SW 1271 (cell line): ENCODE measurements at places on chromosomes 12 and 14.

- no peak for DNase-seq
Measured at GRCh38 chr12:57624441-57625220, 8.4 kb downstream of the B4GALNT1 start.

- no peak for DNase-seq
Measured at GRCh38 chr14:24563505-24563904, 12.5 kb downstream of the CTSG start.

GRCh38 chr12:82361461-82361915 lies 3.2 kb downstream of the METTL25 start:
- DNase-seq: no peak

DNA sequence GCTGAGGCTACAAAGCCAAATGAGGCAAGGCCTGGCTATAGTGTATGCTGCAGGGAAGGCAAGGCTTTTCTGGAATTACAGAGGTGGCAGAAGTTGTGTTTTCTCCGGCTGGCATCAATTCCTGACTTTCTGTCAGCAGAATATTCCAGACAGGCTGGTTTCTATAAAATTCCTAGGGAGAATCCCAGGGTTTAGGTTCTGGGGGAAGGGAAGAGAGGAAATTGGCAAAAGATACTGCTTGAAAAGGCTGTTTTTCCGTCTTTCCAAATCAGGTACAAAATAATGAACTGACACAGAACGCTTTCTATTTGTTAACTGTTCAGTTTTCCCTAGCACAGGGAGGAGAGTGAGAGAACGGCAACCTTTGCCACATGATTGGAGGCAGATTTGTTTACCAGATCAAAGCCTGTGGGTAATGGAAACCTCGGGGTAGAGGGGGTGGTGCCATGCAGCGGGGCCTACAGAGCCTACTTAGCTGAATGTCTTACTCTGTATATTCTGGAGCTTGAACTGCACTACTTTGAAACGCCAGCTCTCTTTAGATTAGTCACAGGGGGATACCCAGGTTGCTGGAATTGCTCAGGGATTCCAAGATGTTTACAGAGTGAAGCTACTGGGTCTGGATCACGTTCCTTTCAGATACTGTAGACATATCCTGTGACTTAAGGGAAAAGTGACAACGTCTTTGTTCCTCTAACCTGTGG lies 65.8 kb upstream of the DACT1 start:
- no peak for DNase-seq

DNA sequence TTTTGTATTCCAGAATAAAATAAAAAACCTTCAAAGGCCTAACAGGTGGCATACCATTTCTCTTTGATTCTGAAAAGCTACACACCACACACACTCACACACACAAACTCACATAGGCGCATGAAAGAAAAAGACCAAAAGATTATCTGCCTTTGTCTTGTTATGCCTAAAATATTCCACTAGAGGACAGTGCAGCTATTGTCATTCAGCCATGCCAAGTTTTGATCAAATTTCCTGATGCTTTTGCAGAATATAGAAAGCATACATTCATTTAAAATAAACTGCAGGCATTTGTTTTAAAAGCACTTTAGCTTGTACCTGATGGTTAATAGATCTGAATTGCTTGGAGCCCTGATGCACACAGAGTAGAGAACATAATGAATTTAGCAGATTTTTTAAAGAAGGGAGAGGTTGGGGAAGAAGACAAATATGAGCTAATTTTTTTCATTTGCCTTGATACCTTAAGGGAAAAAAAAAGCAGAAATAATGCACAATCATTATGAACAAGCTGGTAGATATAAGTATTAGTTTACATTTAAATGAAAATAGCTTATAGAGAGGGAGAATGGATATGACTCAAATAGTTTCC lies 1766.9 kb upstream of the SEL1L start:
- DNase-seq: peak; percentile 27

DNA sequence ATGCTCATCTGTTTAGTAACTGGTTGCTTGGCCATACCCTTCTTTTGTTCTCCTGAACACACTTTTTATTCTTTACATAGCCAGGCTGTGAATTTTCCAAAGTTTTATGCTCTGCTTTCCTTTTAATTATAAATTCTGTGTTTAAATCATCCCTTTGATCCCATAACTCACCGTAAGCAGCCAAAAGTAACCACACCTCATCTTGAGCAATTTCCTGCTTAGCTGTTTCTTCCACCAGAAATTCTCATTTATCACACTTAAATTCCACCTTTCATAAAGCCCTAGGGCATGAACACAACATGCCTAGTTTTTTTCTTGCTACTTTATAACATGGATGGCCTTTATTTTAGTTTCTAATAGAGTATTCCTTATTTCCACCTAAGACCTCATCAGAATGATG lies 510.7 kb downstream of the C12orf50 start:
- DNase-seq: no peak

GRCh38 chr12:47318963-47319362 lies 239.2 kb upstream of the AMIGO2 start:
- no peak for DNase-seq

DNA sequence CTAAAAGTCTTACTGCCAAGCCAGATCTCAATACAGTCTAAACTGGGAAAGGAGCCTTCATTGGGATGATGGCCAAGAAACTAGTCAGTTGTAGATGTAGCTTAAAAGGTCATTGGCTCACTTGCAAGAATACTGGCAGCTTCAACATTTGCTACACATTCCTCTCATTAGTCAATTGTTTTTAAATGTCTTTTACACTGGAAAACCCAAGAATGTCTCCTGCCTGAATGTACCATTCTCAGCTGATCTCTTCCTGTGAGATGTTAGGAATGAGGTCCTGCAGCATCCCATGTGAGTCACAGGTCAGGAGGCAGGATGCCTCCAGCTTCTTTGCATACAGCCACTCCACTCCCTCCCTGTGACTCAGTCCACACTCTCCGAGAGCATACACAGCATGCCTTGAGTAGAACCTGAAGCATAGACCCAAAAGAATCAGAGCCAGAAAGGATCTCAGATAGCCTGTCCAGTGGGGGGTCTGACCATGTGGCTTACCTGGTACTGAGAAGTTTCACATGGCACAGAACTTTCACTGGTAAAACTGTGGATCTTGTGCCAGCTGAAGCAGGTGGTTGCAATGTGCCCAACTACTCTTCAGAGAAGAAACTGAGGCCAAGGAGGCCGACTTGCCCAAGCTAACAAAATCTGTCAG lies 56.0 kb upstream of the HECTD1 start:
- peak; percentile 85 for DNase-seq

DNA sequence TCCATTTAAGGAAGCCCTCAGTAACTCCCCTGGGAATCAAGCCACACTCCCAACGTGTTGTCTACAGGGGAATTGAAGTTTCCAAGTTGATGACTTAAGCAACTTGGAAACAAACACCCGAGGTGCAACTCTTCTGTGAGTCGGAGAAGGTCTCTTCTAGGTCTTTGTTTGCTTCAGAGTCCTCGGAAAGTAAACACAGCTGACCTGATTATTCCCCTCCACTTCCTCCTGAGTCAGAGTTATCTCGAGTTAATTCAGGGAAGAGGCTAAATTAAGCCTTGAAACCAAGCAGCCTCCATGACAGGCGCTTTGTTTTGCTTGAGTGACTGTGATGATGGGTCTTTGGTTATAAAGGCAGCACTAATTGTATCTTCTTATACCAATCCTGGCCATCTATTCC lies 41.8 kb downstream of the TUNAR start:
- no peak for DNase-seq

GRCh38 chr14:104647467-104648043 lies 41.9 kb upstream of the INF2 start:
- no peak for DNase-seq

DNA sequence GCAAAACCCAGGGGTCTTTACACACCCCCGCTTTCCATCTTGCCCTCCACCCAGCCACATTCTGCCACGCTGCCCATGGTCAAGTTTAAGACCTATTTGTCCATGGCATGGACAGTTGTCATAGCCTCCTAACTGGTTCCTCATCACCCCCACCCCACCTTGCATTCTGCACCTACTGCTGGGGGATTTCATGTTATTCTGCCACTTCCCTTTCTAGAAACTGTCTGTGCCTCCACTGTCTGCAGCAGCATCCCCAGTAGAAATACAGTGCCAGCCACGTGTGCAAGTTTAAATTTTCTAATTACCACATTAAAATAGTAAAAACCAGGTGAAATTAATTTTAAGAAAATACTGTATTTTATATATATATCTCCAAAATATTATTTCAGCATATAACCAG lies 63.2 kb downstream of the WDR20 start:
- DNase-seq: no peak

DNA sequence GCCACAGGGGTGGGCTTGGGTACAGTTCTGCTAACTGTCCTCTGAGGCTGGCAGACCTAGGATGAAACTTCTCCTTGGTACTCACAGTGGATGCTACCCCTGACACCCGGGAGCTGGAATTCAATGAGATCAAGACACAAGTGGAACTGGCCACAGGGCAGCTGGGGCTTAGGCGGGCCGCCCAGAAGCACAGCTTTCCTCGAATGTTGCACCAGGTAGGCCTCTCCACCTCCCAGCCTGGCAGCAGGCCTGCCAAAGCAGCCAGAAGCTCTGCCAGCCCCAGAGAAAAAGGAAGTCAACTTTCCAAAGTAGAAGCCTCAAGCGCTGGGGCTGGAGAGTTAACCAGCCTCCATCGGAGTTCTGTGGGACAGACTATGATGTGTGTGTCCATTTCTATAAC lies 2.4 kb upstream of the NRL start:
- DNase-seq: no peak

GRCh38 chr14:78308079-78308478 lies 137.9 kb downstream of the NRXN3 start:
- DNase-seq: no peak

DNA sequence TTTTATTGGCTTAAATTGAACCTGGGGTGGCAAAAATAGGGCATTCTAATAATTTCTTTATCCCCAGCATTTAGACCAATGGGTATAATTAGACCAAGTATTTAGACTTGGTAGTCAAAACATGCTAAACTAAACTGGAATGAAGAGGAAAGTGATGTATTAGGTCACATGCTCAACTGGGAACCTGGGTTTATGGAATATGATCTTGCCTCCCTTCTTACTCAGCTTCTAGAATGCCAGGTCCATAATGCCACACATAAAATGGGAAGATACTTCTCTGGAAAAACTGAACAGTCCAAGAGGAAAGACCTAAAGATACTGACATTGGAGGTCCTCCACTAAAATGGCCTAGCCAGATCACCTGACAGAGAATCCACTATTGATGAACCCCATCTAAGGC lies 6.2 kb upstream of the BIN2 start:
- DNase-seq: no peak

DNA sequence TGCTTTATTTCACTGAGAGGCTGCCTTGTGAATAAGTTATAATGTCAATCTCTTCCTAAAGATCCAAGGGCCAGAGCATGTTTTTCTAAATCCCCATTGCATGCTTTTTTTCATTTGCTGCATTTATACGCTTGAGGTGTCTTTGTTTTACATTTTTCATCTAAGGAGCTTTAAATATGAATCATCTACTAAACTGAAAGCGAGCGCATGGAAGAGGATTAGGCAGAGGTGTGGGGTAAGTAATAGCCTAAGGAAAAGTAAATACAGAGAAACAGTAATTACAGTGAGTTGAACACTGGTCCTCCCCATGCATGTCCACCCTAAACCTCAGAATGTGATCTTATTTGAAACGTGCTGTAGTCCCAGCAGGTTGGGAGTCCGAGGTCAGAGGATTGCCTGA lies 76.4 kb upstream of the METAP2 start:
- DNase-seq: no peak

- no peak for DNase-seq
Measured at GRCh38 chr12:51163795-51164194, 9.1 kb downstream of the TFCP2 start.

DNA sequence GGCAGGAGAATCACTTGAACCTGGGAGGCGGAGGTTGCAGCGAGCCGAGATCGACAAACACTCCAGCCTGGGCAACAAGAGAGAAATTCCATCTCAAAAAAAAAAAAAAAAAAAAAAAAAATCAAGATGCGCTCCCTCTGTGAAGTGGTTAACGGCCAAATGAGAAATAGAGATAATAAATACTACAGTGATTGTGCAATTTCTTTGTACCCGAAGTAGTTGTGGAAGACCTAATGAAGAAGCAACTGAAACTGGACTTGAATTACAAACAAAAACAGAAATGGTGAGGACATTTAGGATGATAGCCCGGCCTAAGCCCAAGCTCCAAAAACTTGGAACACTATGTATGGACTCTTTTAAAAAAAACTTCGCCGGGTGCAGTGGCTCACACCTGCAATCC lies 44.2 kb upstream of the CDK17 start:
- no peak for DNase-seq

DNA sequence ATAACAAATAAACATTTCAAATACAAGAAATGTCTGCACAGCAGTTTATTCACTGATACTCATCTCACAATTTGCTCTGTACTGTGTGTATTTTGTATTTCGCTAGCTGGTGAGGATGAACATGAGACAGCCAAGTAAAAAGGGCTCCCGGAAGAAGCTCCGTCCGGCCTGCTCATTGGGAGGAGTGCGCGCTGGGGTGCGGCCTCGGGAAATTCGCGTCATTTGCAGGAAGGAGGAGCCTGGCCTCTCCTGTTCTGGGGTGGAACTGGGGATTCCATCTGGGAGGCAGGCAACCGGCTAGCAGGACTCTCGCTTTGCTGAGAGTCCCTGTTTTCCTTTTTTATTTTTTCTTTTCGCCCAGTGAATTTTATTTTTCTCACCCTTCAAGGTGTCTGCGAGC lies 368.4 kb upstream of the TMEM132C start:
- no peak for DNase-seq

DNA sequence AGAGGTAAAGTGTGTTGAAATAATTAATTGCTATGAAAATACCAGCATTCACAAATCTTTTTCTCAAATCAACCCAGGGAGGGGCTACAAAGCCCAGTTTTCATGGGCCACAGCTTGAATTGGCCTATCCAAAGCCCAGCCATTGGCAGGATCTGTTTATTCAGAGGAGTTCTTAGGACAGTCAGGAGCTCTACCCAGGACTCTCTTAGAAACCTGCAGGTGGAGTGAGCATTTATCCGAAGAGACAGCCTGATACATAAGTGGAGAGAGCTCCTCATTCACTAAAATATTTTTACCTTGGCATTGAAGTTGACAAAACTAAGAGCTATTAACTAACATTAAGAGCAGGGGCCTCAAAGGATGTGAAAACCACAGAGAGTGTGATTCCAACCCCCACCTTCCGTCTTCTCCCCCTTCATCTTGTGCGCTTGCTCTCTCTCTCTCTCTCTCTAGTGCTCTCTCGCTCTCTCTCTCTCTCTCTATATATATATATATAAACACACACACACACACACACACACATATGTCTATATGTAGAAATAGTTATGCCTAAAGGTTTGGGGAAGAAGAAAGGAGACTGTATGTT lies 315.5 kb downstream of the SNAPC1 start:
- no peak for DNase-seq

DNA sequence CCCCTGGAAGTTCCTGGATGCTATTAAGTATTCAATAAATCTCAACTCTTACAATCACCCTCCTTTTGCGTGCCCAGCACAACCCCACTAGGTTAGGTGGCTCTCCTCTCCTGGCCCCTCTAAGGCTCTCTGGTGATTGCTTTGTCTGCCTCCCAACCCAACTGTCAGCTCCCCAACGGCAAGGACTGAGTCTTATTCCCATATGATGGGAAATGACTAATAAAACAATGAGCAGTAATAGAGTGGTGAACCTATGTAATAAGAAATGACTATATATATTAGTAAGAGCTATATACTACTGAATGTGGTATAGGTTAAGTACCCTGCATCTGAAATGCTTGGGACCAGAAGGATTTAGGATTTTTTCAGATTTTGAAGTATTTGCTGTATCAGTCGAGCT lies 8.1 kb downstream of the APPL2 start:
- DNase-seq: no peak
